Activated gamma-delta T cell treated with Interleukin-2 at 50 U/mL for 16 hours (primary cell): ENCODE measurements at places on chromosomes 1 and 21.

GRCh38 chr1:182003953-182004586 lies 57.4 kb downstream of the ZNF648 start:
- no peak for DNase-seq

GRCh38 chr1:33298623-33299277 lies 22.1 kb downstream of the A3GALT2 start:
- DNase-seq: peak; percentile 52

- DNase-seq: no peak
Observed at GRCh38 chr1:38283696-38284470, 237.3 kb upstream of the POU3F1 start.

DNA sequence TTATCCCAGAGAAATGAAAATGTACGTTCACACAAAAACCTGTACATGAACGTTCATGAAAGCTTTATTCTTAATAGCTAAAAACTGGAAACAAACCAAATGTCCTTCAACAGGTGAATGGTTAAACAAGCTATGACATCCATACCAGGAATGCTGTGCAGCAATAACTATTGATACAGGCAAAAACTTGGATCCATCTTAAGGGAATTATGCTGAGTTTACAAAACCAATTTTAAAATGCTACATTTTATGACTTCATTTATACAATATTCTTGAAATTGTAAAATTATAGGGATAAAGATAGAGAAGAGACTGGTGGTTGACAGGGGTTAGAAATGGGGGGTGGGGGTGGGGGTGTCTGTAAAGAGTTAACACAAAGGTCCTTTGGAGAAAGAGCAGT lies 280.3 kb downstream of the TGFB2 start:
- DNase-seq: no peak

GRCh38 chr1:183180634-183181056 lies 5.4 kb upstream of the LAMC2 start:
- DNase-seq: no peak

GRCh38 chr1:112527266-112528010 lies 18.7 kb downstream of the WNT2B start:
- no peak for DNase-seq

GRCh38 chr1:207962716-207963426 lies 51.9 kb upstream of the CD34 start:
- DNase-seq: peak; percentile 24

DNA sequence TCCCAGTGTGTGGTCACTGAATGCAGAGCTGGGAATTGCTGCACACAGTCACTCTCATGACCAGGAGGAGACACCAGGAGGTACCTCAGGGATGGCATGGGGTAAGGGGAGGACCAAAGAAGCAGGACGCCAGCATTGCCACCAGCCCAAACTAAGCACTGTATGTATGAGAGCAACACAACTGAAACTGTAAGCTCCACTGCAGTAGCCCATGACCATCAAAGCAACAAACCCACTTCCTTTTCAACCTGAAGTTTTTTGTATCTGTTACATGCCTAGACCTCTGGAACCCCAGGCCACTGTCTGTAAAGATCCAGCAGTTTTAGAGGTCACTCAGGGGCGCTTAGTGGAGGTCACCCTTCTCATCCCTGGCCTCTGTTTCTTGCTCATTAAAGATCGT lies 164.3 kb downstream of the SETD4 start:
- no peak for DNase-seq

- DNase-seq: peak; percentile 23
Observed at GRCh38 chr1:50968821-50969610, 1.0 kb upstream of the CDKN2C start.

DNA sequence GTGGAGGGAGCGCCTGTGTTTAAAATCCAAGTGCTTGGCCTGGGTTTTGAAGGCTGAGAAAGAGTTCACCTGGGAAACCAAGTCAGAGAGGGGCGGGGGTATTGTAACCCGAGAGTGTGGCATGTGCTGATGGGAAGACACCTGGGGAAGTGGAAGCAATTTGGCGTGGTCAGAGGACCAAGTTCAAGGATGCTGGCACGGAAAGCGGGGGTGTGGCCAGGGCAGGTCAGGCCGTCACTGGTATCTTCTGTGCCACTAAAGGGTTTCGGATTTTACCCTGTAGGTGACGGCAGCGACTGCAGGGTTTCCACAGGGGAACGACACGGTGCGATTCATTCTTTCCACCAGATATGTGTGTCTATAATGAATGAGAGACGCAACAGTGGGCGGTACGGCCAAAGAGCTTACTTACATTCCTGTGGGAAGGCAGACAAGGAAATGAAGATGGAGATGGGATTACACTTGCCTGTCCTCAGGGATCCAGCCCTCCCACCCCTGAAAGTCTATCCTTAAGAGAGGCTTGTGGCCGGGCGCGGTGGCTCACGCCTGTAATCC lies 31.3 kb downstream of the CA6 start:
- no peak for DNase-seq

DNA sequence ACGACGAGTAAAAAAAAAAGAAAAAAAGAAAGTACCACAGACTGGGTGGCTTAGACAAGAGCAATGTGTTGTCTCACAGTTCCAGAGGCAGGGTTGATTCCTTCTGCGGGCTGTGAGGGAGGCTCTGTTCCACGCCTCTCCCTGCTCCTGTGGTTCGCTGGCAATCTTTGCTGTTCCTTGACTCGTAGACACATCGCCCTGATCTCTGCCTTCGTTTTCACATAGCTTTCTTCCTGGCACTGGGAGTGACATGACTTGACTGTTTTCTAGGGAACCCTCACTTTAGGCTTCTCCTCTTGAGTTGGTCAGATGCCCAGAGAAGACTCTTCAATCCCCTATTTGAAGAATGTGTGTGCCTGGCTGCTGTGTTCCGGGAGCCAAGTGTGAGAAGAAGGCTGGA lies 133.6 kb downstream of the TM2D1 start:
- no peak for DNase-seq

- no peak for DNase-seq
Observed at GRCh38 chr1:164982545-164982944, 374.0 kb downstream of the LMX1A start.

- no peak for DNase-seq
Observed at GRCh38 chr1:166603296-166603695, 236.0 kb upstream of the POGK start.

- DNase-seq: no peak
Observed at GRCh38 chr1:196516373-196516772, 91.9 kb downstream of the KCNT2 start.

DNA sequence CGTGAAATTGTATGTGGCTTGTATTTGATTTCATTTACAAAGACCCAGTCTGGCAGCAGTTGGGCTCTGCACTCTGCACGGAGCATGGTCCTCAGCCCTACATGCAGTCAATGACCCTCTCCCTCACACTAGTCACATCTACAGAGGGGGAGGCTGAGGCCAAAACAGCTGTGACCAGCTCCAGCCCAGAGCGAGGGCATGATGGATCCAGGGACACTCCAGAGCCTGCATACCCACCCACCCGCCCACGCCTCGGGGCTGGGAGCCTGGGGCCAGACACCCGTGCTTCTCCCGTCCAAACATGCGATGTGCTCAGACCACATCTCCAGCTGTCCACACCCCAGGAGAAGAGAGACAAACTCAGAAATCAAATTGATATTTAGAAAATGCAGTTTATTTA lies 14.0 kb upstream of the PRDM16 start:
- no peak for DNase-seq

GRCh38 chr1:19110257-19110927 lies 99.7 kb downstream of the UBR4 start:
- DNase-seq: no peak
